T-helper 1 cell (primary cell): ENCODE measurements at places on chromosomes 16 and 17.

- DNase-seq: no peak
These were observed 217.4 kb upstream of the ZFHX3 start for GRCh38 chr16:73265124-73265837.

- DNase-seq: no peak
These were observed 4.8 kb downstream of the CD2BP2 start for GRCh38 chr16:30350134-30350871.

DNA sequence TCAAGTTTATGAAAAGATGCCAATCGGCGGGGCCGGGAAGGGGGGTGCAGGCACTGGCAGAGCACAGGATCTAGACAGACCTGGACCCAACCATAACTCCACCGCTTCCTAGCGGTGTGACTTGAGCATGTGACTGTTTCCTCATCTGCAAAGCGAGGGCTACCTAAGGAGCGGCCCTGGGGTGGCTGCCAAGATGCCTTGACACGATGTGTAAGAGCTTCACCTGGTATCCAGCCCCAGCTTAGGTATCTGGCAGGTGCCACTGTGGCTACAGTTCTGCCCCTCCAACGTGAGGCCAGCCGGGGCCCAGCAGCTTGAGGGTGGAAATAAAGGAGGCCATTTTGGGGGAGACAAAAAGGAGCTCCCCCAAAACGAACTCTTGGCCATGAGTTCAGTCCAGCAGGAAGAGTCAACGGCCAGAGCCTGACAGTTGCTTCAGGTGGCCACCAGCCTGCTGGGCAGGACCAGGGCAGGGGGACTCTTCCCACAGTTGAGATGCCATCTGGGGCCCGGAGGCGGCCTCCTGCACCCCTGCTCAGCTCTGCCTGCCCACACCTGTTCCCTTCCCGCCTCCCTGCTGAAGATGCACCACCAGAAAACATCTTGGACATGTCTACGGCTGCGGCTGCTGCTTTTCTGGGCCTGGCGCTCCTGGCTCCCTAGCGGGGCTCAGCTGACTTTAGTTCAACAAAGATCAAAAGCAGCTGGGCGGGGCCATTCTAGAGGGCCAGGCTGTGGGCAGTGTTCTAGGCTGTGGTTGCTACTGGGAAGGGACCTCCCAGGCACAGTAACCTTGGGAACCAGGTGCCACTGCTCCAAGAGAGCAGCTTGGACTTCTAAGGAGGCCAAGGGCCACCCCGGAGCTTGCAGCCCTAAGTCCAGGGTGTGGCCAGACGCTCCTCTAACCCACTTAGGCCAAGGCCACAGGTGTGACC is 3.4 kb upstream of the MTSS2 start:
- DNase-seq: no peak

GRCh38 chr17:50036455-50037261 is 19.3 kb upstream of the ITGA3 start:
- no peak for DNase-seq

- no peak for DNase-seq
These were observed 958 bp downstream of the CBX8 start for GRCh38 chr17:79795795-79796443.

DNA sequence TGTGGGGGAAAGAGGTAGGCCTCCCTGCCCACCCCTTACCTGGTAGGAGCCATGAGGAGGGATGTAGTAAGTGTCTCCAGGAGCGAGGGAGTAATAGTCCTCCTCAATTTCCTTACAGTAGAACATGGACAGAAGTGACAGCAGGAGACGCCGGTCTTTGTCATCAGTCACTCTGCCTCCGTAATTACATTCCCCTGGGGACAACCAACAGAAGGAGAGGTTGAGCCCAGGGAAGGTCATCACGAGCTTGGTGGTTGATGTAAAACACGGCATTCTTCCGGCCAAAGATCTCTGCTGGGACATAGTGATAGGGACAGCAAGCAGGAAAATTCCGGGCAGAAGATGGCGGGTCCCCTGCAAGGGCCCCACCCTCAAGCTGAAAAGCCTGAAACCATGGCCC is 47.9 kb downstream of the LYRM1 start:
- DNase-seq: no peak

DNA sequence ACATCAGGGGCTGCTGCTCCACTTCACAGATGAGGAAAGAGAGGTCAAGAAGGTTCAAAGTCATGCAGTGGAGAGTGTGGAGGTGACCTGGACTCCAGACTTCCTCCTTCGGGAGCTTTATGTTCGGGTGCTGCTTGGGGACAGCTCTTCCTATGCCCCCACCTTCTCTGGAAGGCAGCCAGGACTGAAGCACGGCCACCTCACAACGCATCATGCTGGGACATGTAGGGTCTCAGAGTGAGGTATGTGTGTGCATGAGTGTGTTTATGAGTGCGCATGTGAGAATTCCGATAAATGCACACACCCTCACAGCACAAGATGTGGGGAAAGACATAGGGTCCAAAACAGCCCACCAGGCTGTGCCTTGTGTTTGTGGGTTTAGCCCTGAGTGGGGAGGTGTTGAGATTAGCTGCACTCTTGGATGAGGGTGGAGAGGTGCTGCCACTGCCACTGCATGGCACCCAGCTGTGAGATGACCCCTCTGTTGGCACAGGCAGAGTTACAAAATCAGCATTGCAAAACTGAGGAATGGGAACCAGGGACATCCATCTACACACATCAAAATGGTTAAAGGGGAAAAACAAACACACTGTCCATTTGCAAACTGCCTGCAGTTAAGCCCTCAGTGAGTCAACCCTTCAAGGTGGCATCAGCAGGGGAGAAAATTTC is 367.4 kb downstream of the SEC14L1 start:
- no peak for DNase-seq

DNA sequence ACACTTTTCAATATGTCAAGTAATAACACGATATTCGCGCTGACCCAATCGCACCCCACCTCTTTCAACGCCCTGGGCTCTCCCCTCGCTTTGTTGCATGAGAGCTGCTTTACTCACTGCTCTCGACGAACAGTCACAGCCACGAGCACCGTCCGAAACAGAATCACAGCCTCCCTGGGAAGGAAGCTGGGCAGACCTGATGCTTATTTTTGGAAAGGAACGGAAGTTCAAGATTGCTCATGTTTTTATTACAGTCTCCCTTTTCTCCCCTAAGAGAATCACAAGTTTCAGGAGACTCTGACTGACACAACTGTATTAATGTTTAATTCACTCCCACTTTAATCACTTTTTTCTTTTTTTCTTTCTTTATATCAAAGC is 67.8 kb downstream of the ANKRD11 start:
- DNase-seq: no peak

GRCh38 chr17:17348872-17349723 is 45.9 kb downstream of the NT5M start:
- DNase-seq: no peak

- no peak for DNase-seq
These were observed 81.6 kb downstream of the CCDC182 start for GRCh38 chr17:57663326-57664070.

- DNase-seq: no peak
These were observed 41.7 kb downstream of the ZZEF1 start for GRCh38 chr17:4100883-4101756.

DNA sequence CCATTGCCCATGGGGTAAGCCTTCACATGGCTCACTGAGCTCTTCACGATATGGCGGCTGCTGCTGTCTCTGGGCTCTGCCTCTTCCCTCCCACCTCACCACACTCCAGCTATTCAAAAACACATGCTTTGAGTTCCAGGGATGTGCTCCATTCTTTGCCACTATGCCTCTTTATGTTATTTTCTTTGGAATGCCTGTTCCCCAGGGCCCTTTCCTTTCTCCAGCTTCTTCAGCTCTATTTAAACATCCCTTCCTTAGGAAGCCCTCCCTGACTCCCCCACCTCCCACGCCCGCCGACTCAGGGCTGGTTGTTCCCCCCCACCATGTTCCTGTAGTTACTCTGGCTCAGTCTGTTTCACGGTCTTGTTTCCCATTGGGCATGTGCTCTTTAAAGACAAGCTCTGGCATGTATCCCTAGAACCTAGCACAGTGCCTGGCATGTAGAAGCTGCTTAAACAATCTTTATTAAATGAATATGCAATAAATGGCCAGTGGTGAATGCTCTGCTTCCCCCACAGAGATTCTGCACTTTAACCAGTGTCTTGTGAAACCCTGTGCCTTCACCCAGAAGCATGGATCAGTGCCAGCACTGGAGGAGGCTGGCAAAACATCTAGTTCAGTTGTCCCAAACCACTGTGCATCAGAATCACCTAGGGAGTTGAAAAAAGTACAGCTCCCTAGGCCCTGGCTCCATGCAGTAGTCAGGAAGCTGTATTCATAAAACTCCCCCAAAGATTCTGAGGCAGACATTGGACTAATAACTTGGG is 6.9 kb downstream of the MYCBPAP start:
- no peak for DNase-seq

GRCh38 chr16:73289232-73289631 is 241.3 kb upstream of the ZFHX3 start:
- DNase-seq: no peak

DNA sequence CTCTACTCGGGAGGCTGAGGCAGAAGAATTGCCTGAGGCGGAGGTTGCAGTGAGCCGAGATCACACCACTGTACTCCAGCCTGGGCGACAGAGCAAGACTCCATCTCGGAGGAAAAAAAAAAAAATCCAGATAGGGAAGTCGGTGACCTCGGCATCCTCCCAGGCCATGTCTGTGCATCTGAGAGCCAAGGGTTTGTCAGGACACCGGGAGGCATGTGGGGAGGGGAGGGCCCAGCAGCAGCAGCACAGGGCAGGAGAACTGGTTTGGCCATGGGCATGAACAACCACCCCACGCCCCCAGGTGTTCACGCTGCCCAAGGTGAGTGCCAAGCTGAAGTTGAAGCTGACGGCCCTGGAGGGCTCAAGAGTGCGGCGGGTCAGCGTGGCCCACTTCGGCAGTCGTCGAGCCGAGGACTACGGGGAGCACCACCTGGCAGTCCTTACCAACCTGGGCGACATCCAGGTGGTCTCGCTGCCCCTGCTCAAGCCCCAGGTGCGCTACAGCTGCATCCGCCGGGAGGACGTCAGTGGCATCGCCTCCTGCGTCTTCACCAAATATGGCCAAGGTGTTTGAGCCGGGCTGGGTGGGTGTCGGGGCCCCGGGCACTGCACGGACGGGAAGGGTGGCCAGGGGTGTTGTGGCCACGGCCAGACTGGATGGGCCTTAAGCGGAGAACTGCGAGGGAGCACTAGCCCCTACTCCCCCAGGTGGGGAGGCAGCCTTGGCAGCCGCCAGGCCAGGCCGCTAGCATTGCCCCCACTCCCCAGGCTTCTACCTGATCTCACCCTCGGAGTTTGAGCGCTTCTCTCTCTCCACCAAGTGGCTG is 14.7 kb upstream of the MYO15B start:
- no peak for DNase-seq

DNA sequence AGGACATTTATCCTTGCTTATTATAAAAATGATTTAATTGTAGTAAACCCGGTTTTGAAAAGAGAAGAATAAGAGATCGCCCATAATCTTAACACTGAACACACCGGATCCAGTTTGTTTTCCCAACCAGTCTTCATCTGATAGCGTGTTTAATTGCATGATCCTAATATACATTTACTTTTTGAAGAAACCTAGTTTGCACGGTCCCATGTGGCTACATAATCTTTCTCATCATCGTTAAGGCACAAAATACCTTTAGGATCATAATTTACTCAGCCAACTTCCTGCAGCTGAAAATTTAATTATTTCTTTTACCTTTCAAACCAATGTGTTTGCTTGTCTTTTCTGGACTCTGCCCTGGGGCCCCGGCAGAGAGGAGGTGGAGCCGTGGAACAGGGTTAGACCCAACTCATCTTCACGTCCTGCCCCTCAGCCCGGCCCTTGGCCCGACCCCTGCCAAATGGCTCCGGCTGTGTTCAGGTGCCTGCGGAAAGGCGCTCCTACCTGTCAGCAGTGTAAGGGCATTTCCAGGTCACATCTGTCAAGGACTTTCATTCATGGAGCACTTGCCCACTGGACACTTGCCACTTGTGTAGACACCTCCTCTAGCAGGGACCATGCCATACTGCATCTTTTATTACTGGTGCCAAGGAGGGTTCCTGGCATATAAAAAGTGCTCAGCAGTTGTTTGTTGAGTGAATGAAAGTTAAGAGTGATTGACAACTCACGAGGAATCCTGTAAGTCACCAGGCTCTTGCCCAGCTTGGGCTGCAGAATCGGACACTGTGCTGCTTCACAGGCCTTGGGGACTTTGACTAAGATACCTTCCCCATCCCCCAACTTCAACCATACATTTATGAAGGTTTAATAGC is 28.6 kb downstream of the SMARCE1 start:
- no peak for DNase-seq

DNA sequence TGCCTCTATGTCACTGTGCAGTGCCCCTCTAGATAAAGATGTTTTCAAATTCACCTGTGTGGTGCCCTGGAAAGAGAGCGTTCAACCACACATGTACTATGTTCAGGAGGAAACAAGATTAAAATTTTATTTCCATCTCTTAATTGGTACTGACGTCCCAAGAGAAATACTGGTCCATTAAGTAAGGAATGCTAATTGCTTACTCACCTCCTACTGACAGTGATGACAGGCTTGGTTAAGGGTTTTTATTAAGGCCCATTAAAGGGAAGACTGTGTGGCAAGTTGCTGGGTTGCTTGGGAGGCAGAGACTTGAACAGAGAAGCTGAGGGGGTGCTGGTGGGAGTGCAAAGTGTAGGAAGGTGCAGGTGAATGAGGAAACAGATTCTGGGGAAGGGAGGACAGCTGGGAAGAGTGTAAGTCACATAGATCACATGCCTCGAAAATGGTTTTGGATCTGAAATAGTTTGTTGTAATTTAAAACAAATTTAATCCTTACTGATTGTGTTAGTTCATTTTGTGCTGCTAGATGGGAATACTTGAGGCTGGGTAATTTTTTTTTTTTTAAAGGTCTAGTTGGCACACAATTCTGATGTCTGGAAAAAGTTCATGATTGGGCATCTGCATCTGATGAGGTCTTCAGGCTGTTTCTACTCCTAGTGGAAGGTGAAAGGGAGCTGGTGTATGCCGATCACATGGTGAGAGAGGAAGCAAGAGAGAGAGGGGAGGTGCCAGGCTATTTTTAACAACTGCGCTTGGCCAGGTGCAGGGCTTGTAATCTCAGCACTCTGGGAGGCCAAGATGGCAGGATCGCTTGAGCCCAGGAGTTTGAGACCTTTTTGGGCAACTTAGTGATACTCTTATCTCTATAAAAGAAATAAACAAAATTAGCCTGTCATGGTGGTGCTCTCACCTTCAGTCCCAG is 140.5 kb downstream of the CACNG3 start:
- no peak for DNase-seq

GRCh38 chr17:6569370-6570285 is 13.3 kb upstream of the PITPNM3 start:
- DNase-seq: no peak

- DNase-seq: no peak
These were observed 111.1 kb downstream of the PITPNC1 start for GRCh38 chr17:67488161-67488560.
